ENCODE measurements at places on chromosomes 1 and 21. TPM values are rescaled to one million over a fixed set of nuclear protein-coding genes. Genes with fewer than 3 reads are reported as not detected.
A peak's percentile ranks its signal among the peaks of the same experiment; 100 is the strongest.

DNA sequence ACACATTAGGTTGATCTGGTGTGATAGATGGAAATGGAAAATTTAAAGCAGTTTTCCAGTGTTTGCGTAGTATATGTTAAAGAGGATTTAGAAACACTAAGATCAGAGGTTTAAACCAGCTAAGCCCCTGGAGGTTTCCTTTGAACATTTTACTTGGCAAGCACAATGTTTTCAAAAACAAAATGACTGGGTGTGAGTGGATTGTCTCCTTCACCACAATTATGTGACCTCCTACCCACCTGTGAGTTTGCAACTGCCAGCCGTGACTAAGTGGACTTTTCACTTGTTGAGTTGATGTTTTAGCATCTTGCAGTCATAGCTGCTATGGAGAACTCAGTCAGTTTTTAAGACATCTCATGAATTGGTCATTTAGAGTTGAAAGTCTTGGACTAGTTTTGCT, 4.7 kb downstream of the CCDC190 start:
- no peak for DNase-seq

The FMO3 gene
- total RNA-seq: not detected

- DNase-seq: no peak
Measured at GRCh38 chr1:43872280-43872679, 61.3 kb upstream of the ARTN start.

- no peak for DNase-seq
Measured at GRCh38 chr1:106798991-106799390, 257.5 kb upstream of the PRMT6 start.

- DNase-seq: no peak
Measured at GRCh38 chr1:92752719-92753118, 32.2 kb downstream of the EVI5 start.

The KCNE1 gene
- total RNA-seq: 0.11 TPM

The C1QC gene
- 1.4 TPM for total RNA-seq

The NPR1 gene
- not detected for total RNA-seq

The IL10 gene
- 7.6 TPM for total RNA-seq

GRCh38 chr1:2429780-2430591, 17.6 kb upstream of the PEX10 start:
- DNase-seq: no peak

- DNase-seq: no peak
Measured at GRCh38 chr1:38656726-38657125, 202.8 kb downstream of the RRAGC start.

The LENEP gene
- 0.62 TPM for total RNA-seq

DNA sequence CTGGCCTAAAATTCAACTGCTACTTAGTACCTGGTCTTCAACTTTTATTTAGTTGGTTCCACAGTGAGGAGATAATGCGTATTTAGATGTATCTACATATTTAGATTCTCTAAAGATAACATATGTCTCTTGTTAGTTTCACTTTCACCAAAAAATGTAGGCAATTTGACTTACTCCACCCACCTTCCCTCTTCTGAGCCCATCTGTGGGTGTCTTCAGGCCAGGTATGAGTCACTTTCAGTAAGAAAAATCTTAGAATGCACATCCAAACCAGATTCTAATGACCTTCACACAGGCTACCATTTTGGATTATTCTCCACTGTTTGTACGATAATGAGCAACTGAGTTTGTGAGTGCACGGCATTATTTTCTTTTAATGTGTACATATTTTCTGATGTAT, 501.7 kb downstream of the NEGR1 start:
- no peak for DNase-seq

GRCh38 chr1:244450597-244451538, 841 bp downstream of the ADSS2 start:
- peak; percentile 41 for DNase-seq

- DNase-seq: no peak
Measured at GRCh38 chr21:17114045-17114444, 398.8 kb upstream of the CXADR start.

DNA sequence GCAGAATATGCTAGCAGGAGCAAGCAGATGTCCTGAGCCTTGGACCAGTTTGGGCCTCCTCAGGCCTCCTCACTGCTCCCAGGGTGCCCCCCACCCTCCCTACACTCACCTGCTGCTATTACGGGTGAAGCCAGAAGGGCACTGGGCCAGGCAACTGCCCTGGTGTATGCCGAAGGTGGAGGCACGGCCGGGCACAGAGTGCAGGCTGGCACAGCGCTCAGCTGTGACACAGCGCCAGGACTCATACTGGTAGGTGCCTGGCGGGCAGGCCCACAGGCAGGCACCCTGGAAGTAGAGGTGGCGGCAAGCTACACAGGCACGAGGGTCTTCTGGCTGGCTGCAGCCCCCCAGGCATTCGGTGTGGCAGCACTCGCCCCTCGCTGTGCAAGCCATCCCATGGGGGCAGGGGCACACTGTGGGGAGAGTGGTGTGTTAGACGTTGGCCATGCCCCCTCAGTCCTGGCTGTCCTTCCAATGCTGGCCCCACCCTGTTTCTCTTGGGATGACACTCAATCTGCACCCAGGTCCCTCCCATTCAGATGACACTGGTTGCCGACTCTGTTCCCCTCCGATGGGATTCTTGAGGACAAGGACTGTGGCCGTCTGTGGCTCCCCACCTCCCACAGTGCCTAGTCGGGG, 7.0 kb downstream of the INSRR start:
- no peak for DNase-seq

The TCEANC2 gene
- 11.4 TPM for total RNA-seq

DNA sequence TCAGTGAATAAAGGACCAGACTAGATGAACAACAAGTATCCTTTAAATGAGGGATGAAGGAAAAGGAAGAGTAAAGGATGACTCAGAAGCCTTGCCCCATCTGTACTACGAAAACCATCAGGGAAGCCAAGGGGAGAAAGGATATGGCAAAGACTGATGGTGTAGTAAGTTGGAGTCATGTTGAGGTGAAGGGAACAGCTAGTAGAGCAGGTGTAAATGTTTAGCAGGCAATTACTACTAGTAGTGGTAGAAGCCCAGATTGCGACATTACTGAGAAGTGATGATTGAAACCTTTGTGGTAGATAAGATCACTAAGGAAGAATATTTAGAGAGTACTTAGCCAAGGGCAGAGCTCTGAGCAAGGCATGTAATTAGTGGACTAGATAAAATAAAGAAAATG, 84.0 kb downstream of the PHTF1 start:
- DNase-seq: no peak

- no peak for DNase-seq
Measured at GRCh38 chr1:6801966-6802365, 16.7 kb downstream of the CAMTA1 start.

All from CD8-positive, alpha-beta memory T cell (primary cell).